Bronchus fibroblast of lung (primary cell): ENCODE measurements at places on chromosomes 12 and 14. TPM values are rescaled to one million over a fixed set of nuclear protein-coding genes. Genes with fewer than 3 reads are reported as not detected.

The ZNF605 gene
- total RNA-seq: 1.5 and 1.9 TPM in 2 replicates

The TAS2R30 gene
- total RNA-seq: under 0.01 TPM in 1 of 2 replicates, not detected in the other

The GLIPR1L1 gene
- total RNA-seq: not detected in 2 replicates

The TMEM30B gene
- total RNA-seq: 1.2 and 2.7 TPM in 2 replicates

The SLC17A8 gene
- total RNA-seq: not detected in 2 replicates
